ENCODE measurements at places on chromosomes 2 and 18.

DNA sequence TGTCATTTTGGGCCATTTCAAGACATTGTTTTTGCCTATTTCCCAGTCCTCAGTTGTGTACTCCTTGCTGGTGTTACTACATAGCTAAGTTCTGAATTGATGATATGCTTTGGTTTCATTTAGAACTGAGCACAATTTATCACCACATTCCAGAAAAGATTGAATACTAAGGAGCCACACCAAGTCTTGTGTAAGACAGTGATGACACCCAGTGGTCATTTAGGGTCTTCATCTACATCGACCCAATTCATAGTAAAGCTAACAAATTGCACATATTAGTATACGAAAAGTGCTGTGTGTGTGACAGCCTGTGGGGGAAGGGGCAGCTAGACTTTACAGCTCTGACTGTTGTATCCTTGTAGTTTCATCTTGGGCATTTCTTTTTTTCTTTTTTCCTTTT, 10.9 kb upstream of the DLX2 start:
- DNase-seq: no peak

- no peak for DNase-seq
Observed at GRCh38 chr18:3689091-3689490, 239.1 kb downstream of the TGIF1 start.

- DNase-seq: no peak
Observed at GRCh38 chr2:211494536-211494935, 938.1 kb downstream of the CPS1 start.

- no peak for DNase-seq
Observed at GRCh38 chr2:59713577-59713976, 839.9 kb downstream of the BCL11A start.

DNA sequence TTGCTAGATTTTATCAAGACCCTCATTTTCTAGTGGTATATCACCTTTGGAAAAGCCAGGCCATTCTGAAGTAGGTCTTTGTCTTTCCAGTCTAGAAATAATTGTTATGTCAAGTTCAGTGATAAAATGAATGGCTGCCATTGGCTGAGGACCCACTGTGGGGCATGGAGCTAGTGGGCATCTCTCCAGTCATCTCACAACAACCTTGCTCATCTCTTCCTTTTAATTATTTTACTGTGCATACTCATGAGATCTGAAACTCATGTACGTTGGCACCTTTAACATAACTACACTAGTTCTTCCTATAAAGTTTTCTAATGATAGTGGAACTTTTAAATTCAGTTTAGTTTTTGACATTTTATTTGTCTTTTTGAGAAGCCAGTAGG, 240.9 kb downstream of the SLC8A1 start:
- no peak for DNase-seq

DNA sequence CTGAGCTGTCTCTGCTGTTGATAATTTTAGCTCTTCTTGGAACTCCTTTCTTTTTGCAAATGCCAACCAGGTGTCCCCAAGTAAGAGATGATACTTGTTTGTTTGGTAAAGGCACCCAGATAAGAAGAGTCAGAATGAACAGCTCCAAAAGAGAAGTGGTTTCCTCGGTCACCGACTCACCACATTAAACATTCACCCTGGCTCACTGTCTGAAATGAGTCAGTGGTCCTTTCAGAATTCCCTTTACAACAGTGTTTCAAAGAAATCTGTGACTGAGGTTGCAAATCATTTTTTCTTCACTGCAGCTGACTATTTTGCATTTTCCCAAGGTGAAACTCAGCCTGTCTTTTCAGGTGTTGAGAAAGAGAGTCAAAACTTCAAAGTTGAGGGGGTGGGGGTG, 16.2 kb upstream of the CXCR4 start:
- DNase-seq: peak; percentile 30

DNA sequence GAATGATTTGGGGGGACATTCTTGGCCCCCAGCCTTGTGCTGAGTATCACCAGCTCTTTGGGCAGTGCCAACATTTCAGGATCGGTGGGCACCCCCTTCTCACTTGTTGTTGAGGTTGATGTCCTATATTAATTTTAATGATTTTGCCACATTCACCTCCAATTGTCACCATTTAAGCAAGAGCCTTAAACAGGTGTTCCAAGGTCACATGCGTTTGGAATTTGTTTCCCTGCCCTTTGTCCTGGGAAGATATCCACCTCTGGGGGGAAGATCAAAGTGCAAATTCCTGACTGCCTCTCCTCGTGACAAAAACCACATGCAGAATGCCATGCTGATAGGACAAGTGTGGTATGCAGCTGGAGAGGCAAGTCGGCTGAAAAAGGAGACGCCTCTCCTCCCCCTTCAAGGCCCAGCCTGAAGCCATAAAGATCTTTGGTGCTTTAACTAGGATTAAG, 72.5 kb upstream of the ID2 start:
- no peak for DNase-seq

GRCh38 chr2:211741966-211742365, 796.6 kb downstream of the ERBB4 start:
- DNase-seq: no peak

DNA sequence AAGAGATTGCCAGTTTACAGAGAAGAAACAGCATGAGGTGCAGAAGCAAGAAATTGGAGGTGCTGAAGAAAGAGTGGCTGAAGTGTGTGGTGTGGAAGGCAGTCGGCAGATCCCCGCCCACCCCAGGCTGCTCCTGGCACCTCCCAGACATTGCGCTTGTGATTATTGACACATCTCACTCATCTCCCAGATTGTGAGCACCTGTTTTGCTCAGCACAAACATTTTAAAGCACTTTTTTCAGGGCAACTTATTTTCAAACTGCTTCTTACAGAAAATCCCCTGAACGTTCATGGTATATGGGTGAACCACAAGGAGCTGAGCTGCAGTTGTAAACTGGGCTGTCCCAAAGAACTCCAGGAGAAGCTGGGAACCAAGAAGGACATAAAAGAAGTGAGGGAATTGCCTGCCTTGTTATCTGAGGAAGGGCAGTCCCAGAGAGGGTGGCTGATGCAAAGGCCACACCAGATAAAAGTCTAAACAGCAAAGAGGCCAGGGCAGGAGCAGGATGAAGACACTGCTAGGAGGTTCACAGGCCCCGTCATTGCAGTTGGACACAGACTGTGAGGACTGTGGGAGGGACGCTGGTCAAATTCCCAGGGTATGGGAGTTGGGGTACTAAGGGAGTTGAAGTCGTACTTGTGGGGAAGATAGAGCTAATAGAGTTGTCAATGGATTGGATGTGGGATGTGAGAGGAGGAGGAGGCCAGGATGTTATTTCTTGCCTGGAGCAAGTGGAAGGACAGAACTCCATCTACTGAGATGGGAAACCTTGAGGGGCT, 65.1 kb downstream of the INPP4A start:
- no peak for DNase-seq

DNA sequence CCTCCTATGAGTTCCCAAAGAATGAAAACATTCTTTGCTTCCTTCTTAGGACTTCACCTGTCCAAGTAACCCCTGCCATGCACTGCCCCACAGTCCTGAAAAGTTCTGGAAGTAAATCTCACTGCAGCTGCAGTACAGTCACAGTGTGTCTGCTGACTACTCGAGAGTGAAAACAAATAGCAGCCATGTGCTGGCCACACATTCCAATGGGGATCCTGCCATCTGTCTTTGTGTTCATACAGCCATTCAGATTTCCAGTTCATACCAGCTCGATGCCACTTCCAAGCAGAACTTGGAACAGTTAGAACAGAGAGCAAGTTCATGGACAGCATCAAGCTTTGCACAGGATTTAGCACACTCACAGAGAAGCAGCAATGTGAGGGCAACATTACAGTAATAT, 629.9 kb upstream of the ACVR2A start:
- no peak for DNase-seq

DNA sequence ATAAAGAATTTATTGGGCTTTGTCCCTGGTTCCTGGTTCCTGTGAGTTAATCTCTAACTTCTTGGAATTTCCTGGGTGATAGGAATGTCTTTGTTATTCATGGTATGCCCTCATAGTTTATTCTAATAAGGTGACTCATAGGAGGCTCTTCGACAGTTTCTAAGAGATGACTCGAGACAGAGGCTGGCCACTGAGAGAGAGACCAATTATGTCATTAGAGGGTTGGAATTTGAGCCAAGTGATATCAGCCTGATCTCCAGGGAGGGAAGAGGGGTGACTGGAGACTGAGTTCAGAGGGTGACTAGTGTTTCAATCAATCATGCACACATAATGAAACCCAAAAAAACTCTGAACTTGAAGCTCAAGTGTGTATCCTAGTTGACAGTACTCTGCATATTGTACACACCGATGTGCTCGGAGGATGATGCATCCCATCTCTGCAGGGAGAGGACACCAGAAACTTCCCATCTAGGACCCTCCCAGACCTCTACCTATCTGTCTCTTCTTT, 185.7 kb downstream of the MTCL1 start:
- peak; percentile 59 for DNase-seq

DNA sequence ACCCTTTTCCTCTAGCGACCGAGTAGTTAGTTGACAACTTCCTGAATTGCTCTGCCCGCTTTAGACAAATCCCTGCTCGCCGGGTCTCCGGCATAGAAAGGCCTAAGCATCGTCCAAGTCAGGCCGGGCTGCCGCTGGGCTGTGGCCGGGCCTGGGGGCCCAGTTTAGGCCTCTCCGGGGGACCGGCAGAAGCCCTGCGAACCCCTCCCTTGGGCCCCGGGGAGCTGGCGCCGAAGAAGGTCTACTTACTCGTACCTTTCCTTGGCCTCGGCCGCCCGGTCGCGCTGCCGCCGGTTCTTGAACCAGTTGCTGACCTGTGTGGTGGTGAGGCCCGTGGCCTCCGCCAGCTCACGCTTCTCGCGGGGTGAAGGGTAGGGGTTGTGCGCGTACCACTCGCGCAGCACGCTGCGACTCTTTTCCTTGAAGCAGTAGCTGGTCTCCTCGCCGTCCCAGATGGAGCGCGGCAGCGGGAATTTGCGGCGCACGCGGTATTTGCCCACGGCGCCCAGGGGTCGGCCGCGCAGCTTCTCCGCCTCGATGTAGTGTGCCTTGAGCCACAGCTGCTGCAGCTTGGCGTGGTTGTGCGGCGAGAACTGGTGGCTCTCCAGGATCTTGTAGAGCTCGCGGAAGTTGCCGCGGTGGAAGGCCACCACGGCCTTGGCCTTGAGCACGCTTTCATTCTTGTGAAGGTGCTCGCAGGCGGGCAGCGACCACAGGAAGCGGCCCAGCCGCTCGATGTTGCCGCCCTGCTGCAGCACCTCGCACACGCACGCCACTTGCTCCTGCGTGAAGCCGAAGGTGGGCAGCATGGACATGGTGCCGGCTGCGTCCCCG, 739 bp downstream of the SIX2 start:
- peak; percentile 24 for DNase-seq

DNA sequence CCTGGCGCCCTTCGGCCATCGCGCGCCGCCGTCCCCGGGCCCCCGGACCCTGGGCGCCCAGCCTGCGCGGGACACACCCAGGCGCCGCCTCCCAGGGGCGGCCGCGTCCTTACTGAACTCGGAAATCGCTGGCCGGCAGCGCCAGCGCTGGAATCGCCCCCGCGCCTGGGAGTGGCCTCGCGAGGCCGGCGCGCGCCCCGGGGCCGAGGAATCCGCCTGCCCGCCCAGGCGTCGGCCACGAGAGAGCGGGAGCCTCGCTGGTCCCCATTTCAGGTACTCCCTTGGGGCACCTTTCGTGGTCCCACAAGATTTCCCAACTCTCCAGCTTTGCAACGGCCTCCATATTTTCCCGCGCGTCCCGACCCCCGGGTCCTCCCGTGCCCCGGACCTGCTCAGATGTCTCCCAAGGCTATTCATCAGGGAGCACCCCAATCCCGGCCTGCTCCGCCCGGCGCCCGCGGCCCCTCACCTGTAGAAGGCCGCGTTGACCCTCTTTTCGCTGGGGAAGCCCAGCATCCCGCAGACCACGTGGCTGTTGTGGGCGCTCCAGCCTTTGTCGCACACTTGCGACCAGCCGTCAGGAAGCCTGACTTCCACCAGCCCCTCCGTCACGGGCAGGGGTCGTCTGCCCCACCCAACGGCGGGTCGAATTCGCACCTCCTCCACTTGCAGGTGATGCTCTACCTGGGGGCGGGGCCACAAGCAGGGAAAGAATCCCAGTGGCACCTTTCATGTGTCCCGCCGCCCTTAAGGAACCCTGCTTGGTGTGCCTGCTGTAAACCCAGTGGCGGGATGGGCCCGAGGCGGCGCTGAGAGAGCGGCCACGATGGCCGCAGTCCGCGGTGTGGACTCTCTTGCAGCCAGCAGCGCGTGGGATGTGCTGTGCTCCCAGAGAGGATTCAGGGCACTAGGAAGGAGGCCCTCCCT, 4.6 kb downstream of the LOXL3 start:
- DNase-seq: peak; percentile 69

- no peak for DNase-seq
Observed at GRCh38 chr2:157747695-157748370, 119.2 kb upstream of the ACVR1C start.

DNA sequence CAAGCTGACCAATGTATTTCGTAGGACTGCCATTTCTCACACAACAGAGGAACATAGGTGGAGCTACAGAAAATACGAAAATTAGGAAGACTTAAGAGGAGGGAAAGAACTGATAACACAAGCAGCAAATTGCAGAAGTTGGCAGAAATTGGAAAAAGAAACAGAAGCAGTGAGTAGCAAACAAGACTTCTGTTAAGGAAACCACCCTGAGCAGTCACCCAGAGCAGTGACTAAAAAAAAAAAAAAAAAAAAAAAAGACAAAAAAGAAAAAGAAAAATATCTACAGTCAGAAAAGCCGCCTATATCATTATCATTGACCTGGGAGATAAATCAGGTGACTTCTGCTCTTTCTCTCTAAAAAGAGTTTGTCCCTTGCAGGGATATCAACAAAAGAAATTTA, 21.4 kb downstream of the STK17B start:
- DNase-seq: peak; percentile 80

DNA sequence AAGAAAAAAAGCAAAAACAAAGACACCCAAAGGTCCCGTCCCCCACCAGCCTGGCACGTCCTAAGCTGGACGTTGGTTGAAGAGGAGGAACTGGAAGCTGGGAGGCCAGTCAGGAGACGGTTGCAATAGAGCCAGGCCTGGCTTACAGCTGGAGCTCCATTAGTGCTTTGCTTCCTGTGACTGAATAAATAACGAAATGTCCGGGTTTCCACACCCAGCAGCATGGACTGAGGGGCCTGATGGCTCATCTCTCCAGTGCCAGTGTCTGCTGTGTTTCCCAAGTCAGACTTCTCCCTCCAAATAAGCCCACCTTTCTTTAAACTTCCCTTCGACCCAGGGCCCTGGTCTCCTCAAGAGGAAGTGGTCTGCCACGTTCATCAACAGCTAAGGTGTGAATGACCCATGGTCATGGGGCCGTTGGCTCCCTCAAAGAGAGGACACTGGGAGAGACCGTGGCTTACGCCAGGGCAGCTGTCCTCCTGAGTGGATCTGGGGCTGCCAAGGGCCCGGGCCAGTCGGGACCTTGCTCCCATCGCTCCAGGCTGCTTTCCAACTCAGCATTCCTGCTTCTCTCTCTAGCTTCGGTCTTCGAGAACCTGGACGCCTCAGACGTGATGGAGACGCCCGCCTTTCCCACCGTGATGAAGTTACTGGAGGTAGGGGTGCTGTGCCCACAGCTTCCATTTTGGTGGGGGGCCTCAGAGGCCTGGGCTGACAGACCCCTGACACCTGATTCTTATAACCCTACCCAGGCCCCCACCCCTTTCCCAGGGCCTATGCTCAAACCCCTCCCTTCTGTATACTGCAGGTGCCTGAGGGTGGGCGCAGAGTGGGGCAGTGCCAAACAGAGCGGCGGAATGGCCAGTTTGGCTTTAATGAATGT, 44.9 kb downstream of the MYO7B start:
- DNase-seq: peak; percentile 62

GRCh38 chr2:173241643-173242042, 113.0 kb upstream of the CDCA7 start:
- no peak for DNase-seq
